ENCODE measurements at places on chromosomes 12 and 14.

DNA sequence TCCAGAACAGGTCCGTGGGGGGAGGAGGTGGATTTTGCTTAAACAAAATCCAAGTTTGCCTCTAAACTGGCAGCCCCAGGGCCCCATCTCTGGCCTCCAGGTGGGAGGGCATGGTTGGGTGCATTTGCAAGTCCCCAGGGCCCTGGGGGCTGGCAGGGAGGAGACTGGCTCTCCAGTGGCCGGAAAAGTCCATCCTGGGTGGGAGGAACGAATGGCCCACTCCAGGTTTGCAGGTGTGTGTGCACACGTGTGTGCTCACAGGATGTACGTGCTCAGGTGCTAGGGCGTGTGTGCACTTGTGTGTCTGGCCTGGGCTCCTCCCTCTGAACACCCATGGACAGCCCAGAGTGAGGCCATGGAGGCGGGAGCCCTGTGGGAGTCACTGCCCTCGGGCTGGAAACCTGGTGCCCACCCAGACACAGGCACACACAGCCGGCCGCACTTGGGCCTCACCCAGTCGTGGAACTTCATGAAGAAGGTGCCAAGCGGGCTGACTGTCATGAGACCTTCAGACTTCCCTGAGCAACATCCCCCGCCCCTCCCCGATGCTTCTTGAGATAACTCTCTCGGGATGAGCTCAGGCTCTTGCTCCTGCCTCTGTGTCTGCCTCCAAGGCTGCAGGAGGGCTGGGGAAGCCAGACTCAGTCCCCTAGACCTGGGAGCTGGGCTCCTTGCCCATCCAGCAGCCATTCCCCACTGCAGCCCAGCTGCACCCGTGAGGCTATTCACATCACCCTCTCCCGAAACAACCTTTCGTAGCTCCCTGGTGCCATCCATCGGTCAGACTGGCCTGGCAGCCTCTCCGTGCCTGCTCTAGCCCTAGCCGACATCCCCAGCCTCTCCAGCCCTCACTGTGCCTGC, 9.4 kb downstream of the AHNAK2 start:
- no peak for DNase-seq

DNA sequence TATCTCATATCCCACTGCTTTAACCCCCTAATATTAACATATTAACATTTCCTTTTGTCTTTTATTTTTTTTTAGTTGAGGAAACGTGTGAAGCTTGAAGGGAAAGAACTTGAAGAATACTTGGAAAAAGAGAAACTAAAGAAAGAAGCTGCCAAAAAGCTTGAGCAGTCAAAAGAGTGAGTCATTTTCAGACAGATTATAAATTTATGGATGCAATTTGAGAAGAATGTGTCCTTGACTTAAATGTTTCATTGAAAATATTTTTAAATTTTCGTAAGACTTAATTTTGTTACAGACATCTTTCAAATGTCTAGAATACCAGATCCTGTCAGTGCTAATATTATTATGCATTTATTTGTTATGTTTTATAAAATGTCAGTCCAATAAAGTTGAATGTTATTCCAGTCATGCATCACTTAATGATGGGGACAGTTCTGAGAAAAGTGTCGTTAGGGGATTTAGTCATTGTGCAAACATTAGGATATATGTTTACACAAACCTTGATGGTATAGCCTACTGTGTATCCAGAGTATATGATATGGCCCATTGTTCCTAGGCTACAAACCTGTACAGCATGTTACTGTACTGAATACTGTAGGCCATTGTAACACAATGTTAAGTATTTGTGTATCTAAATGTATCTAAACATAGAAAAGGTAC, 32.6 kb downstream of the CPSF2 start:
- DNase-seq: no peak

DNA sequence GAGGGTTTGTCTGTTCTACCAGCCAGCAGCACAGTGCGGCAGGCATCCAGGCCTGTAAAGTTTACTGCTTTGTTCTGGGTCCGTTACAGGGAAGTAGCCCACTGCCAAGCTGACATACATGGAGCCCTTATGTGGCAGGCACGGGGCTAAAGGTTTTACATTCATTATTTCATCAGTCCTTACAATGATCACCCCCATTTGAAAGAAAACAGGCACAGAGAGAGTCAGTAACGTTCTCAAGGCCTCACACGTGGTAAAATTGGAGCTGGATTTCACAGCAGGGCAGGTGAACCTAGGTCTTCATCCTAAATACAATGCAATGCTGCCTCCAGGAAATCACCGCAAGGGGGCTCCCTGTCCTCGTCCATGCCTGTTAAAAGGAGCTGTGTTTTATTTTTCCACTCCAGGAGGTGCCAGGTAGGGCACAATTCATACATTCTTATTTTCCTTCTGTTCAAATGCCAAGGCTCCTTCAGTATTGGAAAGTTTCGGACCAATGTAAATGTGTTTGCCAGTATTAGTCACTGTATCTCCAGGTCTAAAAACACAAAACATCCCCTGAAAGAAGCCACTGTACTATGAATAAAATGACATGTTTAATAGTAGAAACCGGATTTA, 172.2 kb upstream of the GZMB start:
- peak; percentile 75 for DNase-seq

DNA sequence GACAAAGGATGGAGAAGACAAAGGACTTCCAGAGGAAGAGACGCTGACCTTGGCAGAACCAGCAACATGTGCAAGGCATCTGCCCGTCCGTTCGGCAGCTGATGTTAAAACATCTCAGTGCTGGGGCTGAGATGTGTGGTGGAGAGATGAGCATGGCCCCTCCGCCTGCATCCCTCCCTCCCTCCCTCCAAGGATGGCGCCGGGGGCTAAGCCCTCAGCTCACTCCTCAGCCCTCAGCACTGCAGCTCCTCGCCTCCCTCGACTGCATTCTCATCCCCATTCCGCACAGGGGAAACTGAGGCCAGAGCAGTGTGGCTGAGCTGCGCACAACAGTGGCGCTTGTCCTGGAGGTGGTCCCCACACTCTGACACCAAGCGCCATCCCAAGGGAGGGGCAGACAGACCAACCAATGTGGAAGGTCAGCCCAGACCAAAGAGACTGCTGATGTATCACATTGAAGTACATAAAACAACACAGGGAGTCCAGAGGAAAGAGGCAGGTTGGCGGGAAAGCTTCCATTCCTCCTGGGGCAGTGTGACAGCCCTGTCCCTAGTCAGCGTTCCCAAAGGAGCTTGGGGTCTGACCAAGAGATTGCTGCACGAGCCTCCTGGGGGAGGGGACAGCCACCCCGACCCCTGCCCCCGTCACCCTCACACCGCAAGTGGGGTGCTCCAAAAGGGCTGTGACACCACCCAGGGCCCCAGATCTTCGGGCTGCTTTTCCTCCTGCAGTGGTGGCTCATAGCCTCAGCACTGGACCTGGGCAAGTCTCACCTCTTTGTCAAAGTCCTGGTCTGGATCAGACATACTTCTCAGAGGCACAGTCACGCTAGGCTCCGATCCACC, 15.1 kb downstream of the AMN start:
- no peak for DNase-seq

DNA sequence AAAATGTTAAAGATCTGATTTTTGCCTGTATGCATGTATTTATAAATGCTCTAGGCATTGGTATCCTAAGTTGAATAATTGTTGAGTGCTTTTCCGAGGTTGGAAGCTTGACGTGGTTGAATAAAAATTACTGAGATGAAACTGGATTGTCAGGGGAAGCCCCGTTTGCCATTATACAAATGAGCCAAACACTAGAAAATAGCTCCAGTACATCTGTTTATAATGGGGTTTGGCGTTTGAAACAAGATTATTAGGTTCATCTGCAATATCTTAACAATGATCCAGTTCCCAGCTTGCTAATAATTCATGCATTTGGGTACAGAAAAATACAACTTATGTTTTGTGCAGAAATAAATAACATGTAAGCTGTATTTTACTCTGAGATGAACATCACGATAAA, 789.6 kb downstream of the GALC start:
- no peak for DNase-seq

GRCh38 chr12:26434299-26435068, 239.1 kb downstream of the SSPN start:
- DNase-seq: peak; percentile 22

- no peak for DNase-seq
Observed at GRCh38 chr14:96754162-96754844, 42.9 kb upstream of the VRK1 start.

DNA sequence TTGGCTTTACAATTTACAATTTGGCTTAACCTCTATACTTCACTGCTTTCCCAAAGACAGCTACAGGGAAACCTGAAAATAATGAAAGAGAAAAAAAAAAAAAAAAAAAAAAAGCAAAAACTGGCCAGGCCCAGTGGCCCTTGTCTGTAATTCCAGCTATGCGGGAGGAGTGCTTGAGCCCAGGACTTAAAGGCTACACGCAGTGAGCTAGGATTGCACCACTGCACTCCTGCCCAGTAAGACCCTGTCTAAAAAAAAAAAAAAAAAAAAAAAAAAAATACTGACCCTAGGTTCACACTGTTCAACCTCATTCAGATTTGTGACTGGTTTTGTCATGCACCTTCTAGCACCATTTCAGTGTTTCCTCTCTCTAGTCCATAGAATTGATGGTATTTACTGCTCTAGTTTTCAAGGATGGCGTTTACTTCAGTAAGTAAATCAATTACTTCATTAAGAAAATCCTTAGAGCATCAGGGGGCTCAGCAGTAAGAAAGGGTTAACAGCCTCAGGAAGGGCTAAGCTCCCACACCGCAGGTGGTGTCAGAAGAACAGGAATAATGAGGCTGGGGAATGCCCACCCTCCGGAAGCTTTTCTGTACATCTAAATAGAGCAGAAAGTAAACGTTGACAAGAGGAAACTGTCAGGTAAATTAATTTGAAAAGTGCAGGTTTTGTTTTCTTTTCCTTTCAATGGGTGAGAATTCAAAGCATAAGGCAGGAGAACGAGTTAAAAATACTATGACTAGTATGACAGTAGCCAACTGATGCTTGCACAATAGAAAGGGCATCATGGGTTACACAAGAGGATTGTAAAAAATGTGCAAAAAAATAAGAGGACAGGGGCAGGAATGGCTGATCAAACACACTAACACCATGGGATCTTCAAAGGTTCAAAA, 115.0 kb upstream of the MDM1 start:
- no peak for DNase-seq

DNA sequence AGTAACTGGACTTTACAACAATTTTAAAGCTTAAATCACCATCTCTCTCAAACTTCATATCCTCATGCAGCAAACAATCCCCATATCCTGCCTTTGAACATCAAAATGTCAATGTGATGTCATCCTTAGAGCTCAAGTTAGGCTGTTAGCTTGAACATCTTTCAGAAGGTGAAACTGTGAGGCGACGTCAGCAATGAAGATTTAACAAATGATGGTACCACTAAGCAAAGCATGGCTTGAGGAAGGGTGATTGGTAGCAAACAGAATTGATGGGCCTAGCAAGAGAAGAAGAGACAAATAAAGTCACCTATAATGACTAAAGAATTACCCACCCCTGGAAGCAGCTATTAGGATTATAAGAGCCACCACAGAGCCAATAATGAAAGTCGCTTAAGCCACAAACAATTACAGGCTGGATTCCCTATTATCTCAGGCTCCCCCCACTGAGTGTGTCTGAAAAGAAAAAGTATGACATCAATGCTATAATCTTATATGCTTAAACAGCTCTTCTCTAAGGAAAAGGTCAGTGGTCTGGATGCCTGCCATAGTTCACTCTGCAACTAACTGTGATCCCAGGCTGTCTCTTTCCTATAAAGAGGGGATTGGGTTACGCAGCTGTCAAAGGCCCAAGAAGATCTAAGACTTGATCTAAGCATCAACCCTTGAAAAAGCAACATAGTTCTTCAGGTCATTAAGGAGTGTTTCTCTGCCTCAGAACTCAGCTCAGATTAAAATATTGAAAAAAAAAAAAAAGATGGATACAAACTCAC, 18.1 kb downstream of the EGLN3 start:
- DNase-seq: peak; percentile 80

DNA sequence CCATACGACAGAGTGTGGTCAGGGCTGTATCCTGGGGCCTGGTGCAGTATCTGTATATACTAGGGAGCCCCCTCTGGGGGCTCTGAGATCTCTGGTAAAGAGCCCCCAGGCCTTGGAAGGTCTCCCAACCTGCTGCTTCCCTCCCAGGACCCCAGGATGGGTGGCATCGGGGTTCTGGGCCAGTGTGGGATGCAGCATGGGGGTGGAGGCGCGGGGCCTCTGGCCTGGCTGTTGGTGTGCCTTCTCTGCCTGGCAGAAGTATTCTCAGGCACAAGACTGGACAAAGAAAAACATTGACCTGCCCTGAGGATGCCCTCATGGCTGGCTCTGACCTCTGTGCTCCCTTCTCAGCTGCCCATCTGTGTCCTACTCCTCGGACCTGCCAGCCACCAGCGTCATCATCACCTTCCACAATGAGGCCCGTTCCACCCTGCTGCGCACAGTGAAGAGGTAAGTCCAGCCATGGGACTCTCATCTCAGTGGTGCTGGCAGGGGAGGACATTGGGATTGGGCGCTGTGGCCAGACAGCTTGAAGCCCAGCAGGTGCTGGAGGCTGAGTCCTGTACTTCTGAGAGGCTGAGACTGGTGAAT, 64.5 kb downstream of the GALNT16 start:
- DNase-seq: no peak

DNA sequence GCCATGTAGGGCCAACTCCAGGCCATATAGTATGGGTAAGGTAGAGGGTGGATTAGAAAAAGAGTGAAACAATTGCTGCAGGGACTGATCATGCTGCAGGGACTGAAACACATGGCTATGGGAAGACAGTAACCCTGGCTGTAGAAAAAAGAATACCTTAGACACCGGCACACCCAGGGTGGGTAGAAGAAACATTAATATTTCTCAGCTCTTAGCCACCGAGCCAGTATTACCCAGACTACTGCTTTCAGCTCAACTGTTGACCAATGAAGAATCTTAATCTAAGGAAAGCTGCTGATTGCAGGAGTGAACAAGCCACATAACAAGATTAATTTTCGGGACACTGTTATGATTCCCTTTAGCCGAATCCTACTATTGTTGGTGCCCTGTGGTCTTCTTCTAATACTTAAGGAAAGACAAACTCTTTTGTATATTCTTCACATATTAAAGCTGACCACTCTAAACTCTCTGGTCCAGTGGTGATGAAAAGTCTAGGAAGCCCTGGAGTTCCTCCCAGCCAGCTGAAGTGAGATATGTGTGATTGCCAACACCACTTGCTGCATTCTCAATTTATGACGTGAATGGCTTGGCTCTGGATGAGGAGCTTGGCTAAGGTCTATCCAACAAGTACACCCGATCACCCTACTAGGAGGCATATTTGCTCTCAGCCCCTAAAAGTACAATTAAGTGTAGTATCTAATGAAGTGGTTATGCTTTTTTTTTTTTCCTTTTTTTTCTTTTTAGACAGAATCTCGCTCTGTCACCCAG, 69.2 kb downstream of the NOVA1 start:
- no peak for DNase-seq

DNA sequence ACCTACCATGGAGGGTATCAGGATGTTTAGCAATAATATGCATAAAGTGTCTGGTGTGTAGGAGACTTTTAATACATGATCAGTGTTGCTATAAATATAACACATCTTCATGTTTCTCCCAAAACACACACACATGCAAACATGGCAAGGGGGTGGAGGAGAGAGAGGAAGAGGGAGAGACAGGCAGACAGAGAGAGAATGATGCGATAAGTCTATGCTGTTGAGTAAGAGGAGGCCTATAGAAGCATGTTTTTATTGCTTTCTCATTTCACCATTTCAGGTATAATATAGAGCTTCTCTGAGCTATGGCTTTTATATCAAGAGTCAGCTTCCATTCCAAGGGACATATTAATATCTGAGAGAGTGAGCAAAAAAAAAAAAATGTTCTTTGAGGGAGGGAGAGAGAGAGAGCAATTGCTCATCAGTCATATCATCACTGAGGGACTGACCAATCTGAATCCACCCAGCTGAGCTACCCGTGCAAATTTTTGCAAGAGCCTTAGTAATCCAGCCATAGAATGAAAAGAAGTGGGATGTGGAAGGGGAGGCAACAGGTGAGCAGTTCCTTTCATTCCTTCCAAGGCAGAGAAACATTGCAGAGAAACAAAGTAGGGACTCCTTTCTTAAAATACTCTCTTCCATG, 54.8 kb upstream of the RASSF8 start:
- no peak for DNase-seq

Data from renal pelvis (tissue), 12 donors.